Right lung (tissue), 10 donors: ENCODE measurements at places on chromosomes 1 and 21. TPM values are rescaled to one million over a fixed set of nuclear protein-coding genes. Genes with fewer than 3 reads are reported as not detected.
A peak's percentile ranks its signal among the peaks of the same experiment; 100 is the strongest.

CD53 gene
- polyA plus RNA-seq: 11.7 TPM

DNA sequence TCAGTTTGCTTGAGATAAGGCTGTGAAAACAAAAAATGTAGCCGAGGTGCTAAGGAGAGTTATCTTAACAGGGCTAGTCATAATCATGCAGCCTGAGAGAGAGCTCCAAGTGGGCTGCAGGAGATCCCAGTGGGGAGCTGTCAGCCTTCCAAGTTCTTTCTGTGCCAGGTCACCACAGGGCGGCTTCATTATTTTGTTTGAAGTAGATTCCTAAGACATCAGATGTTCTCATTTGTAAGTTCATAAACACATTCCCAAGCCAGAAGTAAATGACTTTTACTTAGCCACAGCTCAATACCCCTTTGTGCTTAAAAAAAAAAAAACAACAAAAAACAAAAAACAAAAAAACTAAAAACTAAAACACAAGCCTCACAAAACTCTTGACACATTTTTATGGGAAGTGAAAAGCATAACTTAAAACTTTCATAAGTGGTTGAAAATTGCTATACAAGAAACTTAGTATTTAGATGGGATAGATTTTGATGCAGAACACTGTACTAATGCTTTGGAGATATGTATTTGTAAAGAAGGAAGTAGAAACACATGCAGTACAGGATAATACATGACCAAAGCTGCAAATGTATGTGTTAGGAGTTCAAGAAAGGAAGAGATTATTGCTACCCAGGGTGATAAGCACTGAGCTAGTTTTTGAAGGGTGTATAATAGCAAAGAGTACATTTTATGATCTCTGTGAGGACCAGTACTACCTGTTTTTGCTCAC lies 8.6 kb downstream of the CDC14A start:
- peak; percentile 27 for DNase-seq

DNA sequence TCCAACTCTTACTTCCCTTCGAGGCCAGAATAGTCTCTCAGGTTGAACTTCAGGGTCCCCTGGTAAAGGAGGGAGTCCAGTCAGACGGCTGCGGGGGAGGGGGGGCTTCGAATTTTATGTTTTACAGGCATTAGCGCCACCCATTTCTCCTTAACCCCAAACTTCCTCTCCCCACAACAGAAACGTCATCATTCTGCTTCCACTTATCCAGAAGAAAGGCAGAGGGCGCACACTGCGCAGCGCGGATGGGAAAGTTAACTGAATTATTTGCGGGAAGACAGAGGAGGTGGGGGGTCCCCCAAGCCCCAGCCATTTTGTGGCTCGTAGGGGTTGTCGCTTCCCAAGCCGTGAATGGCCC lies 529 bp upstream of the PRMT2 start:
- peak; percentile 87 for DNase-seq

- no peak for DNase-seq
Measured at GRCh38 chr1:11045428-11046269, 1.4 kb downstream of the MASP2 start.

IVL gene
- polyA plus RNA-seq: not detected

GRCh38 chr1:94866164-94866807 lies 46.1 kb downstream of the SLC44A3 start:
- no peak for DNase-seq

GRCh38 chr1:9538669-9539164 lies 548 bp upstream of the SLC25A33 start:
- no peak for DNase-seq

SYT11 gene
- polyA plus RNA-seq: 13.8 TPM

DNA sequence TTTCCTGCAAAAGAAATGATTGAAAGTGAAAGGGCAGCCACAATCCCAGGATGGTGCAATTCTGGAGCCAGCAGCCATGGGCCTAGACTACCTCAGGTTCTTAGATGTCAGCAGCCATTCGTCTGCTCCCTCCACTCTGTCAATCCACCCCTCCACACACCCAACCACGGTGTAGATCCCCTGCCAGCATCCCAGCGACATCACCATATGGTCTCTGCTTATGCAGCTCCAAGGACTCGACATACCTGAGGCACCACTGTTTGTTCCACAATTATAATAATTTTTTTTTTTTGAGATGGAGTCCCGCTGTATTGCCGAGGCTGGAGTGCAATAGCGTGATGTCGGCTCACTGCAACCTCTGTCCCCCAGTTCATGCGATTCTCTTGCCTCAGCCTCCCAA lies 6.5 kb downstream of the SYNC start:
- DNase-seq: no peak

GRCh38 chr21:17454315-17455027 lies 58.4 kb upstream of the CXADR start:
- no peak for DNase-seq

ANGPTL1 gene
- polyA plus RNA-seq: 13.1 TPM

CTSS gene
- polyA plus RNA-seq: 30.5 TPM

PDE4B gene
- 17.5 TPM for polyA plus RNA-seq

ADAMTS1 gene
- polyA plus RNA-seq: 145 TPM

DNA sequence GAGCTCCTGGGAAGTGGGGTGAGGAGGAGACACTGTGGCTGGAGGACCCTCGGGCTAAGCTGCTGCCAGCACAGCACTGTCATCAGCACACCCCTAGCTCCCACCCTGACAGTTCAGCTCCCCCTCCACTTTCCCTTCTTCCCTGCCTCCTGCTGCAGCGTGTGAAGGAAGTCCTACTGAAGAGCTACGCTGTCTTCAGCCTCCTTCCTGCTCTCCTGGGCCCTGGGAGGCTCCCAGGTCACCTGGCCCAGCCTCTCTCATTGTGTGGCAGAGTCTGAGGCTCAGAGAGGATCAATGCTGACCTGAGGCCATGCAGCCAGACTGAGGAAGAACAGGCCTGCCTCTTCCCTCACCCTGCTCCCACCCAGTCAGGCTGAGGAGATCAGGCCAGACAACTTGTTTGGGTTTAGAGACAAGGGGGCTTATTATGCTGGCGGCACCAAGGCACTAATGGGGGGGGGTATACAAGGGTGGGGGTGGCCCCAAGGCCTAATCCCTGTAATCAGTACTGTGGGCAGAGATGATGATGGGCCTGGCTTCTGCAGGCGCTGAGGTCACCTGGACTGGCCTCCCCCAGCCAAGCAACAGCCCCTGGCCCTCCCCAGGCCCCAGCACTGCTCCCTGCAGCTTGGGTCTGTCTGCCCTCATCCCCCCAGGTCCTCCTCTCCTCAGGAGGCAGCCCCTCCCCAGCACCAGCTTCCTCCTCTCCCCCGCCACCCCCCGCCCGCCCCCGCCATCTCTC lies 9.1 kb downstream of the NES start:
- no peak for DNase-seq

DNA sequence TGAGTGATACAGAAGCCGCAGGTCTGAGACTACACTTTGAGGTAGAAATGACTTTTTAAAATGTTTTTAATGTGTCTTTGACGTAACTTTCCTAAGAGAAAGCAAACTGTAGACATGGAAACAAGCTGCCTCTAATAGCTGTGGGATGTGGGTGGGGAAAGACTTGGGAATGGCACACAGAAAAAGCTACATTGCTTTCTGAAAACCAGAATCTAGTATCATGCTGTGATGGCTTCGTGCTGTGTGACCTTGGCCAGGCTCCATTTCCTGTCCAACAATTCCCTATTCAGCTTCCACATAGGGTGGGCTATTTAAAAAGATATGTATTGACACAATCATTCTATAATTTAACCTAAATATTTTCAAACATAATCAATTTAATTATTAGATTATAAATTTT lies 909.1 kb downstream of the NCAM2 start:
- no peak for DNase-seq

GRCh38 chr1:14262637-14263036 lies 335.8 kb upstream of the KAZN start:
- DNase-seq: no peak

DNA sequence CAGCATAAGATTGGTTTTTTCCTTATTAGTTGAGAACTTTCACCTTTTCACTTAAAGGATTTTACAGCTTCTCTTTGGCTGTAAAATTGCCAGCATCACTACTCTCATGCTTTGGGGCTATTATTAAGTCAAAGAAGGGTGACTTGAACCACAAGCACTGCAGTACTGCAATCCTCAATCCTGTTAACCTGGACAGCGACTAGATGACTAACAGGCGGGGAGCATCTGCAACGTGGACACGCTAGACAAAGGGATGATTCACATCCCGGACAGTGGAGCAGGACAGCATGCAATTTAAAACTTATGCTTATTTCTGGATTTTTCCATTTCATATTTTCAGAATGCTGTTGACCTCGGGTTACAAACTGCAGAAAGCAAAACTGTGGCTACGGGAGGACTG lies 8.1 kb downstream of the ARV1 start:
- DNase-seq: no peak

- no peak for DNase-seq
Measured at GRCh38 chr1:211965108-211965805, 70.1 kb downstream of the INTS7 start.

- DNase-seq: no peak
Measured at GRCh38 chr1:202107801-202108731, 14.7 kb upstream of the GPR37L1 start.

RSBN1 gene
- 21.7 TPM for polyA plus RNA-seq

AKR7A3 gene
- 1.9 TPM for polyA plus RNA-seq

DNA sequence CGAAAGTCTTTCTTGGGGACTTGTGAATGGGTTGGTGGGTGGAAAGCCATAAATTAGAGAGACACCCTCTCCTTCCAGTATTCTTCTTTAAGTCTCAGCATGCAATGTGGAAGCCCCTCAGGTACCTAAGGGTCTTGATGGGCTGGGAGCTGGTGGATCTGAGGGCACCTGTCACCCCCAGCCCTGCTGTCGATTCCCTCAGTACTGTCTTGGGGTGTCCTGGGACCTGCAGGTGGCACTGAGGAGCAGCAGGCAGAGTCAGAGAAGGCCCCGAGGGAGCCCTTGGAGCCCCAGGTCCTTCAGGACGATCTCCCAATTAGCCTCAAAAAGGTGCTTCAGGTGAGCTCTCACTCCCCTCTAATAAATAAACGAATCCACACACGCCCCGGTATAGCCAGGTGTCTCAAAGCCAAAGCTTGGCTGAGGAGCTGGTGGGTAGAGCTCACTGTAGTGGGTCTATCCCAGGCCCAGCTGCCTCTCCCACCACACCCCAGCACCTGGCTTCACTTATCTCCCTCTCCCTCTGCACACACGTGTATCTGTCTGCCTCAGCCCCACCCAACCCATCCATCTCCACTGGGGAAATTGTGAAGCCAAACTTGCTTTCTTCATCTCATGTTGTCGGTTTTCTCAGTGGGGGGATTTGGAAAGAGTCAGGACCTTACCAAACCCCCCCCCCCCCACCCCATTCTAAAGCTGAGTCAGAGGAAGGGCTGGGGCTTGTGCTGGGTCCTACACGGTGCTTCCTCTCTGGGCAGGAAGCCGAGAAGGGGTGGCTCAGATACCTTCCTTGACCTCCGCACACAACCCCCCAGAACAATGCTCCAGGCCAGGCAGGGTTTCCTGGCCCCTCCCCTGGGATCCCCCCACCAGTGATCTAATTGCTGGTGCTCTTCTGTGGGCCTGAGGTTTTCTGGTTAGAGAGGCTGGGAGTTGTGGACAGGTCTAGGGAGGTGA lies 1.6 kb downstream of the ADAM15 start:
- DNase-seq: no peak

GJA9 gene
- 0.49 TPM for polyA plus RNA-seq
